ENCODE measurements at places on chromosomes 7 and 10.

GRCh38 chr7:134901389-134902020, 84.8 kb upstream of the AGBL3 start:
- DNase-seq, result no peak

DNA sequence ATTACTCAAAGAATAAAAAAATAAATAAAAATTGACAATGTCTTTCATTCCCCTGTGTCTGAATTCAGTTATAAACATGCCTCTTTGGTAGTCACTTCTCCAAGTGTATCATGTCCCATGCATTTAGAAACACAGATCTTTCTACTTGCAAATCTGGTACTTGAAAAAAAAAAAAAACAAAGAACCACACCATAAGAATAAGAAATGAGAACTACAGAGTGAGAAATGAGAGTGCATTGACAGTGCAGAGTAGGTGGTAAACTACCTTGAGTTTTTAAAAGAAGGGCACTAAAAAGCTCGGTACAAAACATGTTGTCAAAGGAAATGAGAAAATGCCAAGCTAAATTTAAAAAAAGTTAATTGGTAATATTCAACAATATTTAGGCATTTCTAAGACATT, 123.0 kb downstream of the GPR85 start:
- no peak for DNase-seq

- DNase-seq, result no peak
Measured at GRCh38 chr7:139026551-139026950, 9.3 kb downstream of the ZC3HAV1L start.

DNA sequence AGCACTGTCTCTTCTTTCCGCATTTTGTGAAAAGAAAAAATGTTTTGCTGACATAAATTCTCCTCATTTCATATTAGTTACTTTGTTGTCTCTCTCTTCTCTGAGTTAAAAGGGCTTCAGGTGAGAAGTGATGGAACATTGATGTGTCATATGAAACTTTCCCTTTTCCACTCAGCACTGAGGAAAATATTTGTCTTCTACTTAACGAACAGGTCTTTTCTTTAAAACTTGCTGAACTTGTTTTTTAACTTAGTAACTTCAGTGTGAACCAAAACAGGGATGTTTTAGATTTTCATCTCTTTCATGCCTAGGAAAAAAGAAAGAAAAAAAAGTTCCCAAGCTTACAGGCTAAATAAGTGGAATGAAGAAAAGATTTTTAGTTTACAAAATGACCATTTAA, 19.0 kb upstream of the TSPAN12 start:
- no peak for DNase-seq

GRCh38 chr7:132135746-132136385, 440.4 kb downstream of the PLXNA4 start:
- DNase-seq, result peak; percentile 56

- DNase-seq, result no peak
Measured at GRCh38 chr10:14024329-14025202, 306.2 kb downstream of the FRMD4A start.

DNA sequence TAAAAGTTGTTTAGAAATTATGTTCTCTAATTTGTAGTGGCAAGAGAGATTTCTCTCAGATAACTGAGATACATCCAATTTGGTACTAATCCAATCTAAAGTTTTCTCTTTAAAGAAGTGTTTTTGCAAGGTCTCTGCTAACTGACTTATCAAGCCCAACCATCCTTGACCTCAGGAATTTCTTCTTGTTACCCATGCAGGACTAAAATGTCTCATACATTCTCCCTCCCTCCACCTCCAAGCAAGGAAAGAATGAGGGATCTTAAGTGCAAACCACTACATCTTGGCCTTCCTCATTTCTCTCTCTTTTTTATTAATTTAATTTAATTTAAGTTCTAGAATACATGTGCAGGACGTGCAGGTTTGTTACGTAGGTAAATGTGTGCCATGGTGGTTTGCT, 12.8 kb downstream of the NRAP start:
- DNase-seq, result no peak

GRCh38 chr7:51017576-51018535, 235.2 kb upstream of the GRB10 start:
- DNase-seq, result no peak

- no peak for DNase-seq
Measured at GRCh38 chr10:10914144-10914543, 103.5 kb upstream of the CELF2 start.

DNA sequence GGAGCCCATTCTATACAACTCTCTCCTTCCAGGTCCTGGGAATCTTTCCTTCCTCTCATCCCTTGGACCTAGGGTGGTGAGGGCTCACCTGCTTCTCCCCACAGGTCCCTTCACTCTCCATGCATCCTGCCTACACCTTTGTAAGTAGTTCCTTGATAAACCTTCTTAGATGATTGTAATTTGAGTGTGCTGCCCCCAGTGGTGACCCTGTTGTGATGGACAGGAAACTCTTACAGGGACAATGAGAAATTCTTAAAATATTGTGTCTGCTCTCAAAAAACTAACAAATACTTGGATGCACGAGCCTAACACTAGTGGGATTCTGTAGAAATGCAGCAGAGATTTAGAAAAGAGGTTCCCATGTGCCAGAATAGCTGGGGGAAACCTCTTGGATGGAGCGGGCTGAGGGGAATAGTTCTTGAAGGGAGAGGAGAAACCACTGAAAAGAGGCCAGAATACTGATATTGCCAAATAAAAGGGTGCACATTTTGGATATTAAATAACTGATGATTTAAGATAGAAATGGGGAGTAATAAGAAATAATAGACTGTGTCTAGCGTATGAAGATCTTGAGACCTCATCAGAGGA, 6.7 kb upstream of the PAXIP1 start:
- DNase-seq, result no peak

Data from spleen (tissue), 13 donors.